Activated naive CD4-positive, alpha-beta T cell treated with anti-CD3 and anti-CD28 coated beads for 36 hours (primary cell): ENCODE measurements at places on chromosomes 2 and 18.

DNA sequence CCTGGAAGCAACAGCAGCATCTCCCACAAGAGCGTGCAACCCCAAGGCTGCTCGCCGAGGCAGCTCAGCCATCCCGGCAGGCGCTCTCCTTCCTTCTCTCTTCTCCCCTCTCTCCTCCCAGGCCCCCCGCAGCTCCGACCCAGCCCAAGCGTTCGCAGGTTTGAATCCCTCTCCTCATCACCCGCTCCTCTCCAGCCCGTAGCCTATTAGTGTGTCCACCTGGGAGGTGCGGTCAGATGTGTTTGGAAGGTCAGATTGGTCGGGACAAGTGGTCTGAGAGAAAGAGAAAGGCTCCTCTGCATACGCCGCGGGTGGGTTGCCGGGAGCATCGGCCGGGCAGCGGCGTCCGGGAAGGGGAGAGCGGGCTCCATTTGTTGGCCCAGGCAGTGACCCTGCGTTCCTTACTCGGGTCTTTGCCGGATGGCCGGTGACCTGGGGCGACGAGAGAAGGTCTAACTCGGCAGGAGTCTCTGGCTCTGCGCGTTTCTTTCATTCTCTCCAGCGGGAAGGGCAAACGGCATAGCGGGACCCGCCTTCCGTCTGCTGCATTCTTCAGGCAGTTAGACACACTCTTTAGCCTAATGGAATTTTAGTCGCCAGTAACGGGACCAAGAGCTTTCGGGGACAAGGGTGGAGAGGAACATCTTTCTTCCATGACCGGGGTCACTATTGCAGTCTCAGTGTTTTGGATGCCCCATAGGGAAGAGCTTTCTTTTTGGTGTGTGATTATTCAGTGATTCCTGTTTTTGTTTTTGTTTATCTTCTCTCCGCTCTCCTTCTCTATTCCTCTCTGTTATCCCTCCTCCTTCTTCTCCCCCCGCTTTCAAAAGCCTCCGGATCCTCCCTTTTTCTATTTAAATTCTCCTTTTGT is 1.1 kb upstream of the TMEFF2 start:
- DNase-seq: peak; percentile 13

DNA sequence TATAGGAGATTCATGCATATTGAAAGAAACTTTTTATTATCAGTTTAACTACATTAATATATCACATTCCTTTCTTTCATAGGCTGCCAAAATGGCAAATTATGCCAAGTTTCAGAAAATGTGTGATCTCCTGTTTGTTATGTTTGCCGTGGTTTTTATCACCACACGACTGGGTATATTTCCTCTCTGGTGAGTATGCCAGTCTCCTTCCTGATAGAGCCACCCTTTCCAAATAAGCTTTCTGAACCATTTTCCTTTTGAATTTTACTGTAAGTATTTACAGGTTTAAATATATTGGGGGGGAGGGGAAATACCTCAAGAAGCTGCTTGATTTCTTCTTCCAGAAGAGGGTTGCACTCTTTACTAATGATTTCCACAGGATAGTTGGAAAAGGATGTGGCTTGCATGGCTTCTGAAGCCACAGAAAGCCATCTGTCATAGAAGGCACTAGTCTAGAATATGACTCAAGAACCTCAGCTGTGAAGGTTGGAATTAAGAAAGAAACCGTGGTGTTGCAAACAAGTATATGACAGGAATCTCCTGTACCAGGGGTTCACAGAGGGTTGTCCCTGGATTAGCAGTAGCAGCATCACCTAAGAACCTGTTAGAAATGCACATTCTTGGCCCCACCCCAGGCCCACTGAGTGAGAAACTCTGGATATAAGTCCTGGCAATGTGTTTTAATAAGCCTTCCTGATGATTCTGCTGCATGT is 84.5 kb upstream of the NOSTRIN start:
- peak; percentile 10 for DNase-seq

DNA sequence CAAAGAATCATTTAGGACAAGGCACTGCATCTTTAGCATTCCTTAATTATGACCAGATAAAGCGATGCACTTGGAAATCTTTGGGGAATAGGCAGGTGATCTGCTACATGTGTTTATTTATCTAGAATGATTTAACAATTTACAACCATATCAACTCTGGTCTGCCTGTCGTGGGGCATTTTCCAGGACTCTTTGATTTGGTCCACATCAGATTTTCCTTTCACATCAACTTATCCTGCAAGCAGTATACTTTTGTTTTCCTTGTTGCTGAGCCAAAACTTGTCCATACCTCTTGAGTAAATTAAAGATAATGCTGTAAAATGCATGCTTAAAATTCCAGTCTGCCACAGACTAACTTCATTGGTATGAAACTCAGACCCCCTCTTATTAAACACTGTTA is 312.4 kb upstream of the TCF4 start:
- no peak for DNase-seq

DNA sequence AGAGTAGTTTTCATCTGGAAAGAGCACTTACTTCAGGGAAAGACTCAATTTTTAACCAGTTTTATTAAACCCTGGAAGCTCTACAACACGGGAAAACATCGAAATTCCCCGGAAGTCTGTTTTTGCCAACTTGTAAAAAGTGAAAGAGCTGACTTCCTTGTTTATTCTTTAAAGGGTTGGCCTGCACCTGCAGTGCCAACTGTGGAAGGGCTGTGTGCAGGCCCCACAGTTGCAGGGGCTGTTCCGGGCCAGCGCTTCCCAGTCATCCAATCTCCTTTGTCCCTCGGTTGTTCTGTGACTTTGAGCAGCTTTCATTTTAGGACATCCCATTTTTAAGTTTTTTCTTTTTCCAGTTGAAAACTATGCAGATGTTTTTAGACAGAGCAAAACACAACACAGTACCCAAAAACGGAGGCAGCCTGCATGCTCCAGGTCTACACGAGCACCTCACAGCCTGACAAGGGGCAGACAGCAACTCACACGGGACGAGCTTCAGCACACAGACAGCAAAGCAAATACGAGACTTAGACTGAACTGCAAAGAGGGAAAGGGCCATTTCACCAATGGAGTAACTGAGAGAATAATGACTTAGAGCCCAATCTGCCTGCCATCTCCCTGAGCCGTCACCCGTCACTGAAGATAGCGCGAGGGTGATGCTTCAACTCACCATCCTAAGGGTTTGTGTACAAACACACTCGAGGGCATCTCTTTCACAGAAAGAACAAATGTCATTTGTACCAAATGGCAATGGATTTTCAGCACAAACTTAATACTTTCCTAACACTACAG is 70.6 kb downstream of the EMILIN2 start:
- no peak for DNase-seq

DNA sequence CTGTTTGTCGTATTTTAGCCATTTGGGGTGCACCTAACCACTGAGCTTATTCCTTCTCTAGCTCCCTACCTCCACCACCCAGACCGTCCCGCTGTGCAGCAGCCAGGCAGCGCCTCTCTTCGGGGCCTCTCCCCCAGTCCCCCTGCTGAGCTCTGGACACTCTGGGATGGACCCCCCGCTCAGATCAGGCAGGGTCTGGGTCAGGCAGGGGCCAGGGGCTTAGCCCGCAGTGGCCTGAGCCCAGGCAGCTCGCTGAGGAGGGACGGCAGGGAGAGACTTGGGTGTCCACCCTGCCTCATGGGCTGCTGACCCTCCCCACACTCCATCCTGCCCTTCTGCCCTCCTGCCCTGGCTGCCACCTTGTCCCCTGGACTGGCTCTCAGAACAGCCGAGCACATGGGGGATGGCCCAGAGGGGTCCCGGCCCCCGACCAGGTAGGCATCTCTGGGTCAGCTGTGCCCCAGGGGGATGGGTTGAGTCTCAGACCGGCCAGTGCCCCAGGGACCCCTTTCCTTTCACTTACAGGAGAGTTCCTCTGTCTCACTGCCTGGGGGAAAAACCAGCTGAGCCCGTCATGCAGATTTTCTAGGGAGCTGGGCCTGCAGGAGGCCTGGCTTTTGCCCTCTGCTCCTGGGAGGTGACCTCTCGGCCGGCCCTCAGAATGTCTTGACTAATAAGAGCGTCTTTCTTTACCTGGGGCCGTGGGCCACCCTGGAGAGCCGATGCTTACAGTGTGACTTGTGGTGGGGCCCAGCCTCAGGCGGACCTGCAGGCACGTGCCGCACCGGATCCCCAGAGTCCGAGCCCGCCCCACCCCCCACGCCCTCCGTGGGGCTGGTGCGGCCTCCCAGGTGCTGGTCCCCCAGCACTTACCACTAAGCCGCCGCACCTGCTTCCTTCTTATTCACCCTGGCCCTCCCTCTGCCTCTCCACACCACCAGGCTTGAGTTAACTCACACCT is 22.8 kb upstream of the PXDN start:
- DNase-seq: no peak

GRCh38 chr2:170436077-170436943 is 258.4 kb downstream of the MYO3B start:
- DNase-seq: no peak
